ENCODE measurements at places on chromosomes 11 and 22.
A peak's percentile ranks its signal among the peaks of the same experiment; 100 is the strongest.

DNA sequence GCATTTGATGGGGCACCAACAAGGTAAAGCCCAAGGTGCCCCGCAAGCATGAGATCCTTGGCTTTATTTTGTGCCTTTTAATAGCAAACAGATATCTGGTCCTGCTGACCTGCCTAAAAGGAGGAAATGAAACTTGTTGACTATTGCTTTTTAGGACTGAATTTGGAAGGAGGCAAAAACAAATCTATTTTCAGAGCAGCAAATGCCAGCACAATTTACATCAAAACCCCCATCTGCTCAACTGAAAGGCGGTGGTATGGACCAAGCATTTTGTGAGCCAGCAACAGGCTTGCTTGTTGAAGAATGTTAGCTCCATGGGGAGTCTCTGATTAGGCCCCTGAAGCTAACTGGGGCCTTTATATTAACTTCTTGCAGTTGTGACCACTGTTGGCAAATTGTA lies 192.6 kb upstream of the E2F8 start:
- DNase-seq: no peak

DNA sequence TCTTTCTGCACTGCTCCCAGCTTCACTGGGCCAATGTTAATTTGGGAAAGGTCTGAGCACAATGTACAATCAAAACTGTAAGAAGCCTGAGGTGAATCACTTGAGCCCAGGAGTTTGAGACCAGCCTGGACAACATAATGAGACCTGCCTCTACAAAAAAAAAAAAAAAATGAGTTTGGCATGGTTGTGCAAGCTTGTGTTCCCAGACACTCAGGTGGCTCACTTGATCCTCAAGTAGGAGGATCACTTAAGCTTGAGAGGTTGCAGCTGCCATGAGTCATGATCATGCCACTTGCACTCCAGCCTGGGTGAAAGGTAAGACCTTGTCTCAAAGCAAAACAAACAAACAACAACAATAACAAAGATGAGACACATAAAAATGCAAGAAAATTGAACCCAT lies 38.6 kb upstream of the SC5D start:
- no peak for DNase-seq

DNA sequence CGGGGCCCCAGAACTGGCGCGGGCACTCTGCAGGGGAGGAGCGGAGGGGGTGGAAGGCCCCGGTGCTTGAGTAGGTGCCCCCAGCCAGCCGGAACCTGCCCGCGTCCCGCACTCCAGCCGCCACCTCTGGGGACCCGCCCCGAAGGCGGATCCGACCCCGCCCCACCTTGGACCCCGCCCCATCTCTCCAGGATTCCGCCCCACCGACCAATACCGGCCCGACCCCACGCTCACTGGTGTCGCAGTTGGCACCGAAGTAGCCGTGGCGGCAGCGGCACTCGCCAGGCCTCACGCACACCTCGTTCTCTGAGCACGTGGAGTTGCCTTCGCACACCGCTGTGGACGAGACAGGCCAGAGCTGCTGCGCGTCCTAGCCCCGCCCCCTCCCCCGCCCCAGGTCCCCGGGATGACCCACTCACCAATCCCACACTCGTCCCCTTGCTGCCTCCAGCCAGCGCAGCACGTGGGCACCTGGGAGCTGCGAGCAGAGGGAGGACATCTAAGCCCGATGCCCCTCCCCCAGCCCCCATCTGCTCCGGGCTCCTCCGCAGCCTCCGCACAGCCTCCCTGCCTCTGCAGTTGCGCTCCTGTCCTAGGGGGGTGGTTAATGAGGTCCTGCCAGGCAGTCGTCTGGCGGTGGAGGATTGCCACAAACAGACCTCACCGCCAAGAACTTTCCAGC lies 6.0 kb downstream of the SCARF2 start:
- DNase-seq: no peak

GRCh38 chr11:117796872-117797529 lies at the start of gene DSCAML1:
DSCAML1 (minus strand) TSS chr11:117797216; CDS start chr11:117797079, 137 bp downstream.
- DNase-seq: peak; percentile 32

DNA sequence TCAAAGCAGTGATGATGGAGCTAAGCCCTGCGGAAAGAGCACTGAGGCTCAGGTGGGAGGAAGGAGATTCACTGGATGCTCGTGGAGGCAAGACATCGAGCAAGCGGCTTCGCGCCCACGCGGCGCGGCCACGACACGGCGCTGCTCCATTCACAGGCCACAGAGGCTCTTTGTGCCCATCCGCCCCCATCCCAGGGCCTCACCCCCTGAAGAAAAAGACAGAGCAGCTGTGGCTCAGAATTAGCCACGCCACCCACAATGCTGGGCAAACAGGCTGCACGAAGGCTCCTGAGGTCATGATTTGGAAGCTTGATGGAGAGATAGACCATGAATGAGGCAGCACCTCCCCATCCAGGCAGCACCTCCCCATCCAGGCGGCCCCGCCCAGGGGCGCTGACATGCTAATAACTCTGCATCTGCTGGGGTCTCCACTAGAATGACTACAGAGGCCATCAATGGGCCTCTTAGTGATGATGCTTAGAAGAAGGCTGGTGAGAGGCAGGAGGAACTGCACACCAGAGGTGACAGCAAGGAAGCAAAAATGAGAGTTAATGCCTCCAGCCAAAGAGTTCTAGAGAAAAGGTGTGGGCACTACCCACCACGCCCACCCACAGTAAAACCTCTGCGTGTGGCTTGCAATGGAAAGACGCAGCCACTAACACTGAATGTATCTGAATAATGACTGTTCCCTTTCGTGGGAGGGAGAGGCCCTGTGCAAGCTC lies 43.5 kb downstream of the MYH9 start:
- DNase-seq: peak; percentile 61

- no peak for DNase-seq
These were observed 46.7 kb upstream of the PARVG start for GRCh38 chr22:44133901-44134571.

- DNase-seq: no peak
These were observed 552.8 kb upstream of the CHORDC1 start for GRCh38 chr11:90775567-90776165.

DNA sequence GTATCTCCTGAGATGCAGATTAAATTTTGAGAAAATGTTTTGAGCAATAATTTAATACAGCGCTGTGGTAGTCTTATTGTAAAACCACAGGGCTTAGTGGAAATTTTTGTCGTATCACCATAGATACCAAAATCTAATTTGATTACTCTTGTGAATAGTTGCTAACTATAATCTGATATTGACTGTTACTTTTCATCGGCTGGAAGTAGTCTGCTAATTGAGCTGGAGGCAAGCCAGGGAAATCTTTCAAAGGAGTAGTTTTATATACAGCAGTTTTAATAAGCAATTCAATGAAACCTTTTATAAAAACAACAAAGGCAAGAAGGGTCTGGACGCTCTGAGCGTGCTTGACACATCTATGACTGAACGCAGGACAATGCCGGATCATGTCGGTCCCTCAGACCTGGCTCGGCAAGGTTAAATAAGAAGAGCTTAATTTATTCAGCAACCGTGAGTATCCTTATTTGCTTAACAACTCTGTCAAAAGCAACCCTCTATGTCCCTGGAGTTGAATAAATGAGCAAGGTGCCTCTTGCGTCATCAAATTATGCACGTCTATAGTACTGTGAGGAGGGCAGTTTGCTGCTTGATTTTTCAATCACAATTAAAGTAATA lies 121.2 kb downstream of the NCAM1 start:
- no peak for DNase-seq

- no peak for DNase-seq
These were observed 375.9 kb downstream of the GUCY1A2 start for GRCh38 chr11:106642331-106642730.

GRCh38 chr11:68583041-68583446 lies 101.3 kb upstream of the GAL start:
- no peak for DNase-seq

DNA sequence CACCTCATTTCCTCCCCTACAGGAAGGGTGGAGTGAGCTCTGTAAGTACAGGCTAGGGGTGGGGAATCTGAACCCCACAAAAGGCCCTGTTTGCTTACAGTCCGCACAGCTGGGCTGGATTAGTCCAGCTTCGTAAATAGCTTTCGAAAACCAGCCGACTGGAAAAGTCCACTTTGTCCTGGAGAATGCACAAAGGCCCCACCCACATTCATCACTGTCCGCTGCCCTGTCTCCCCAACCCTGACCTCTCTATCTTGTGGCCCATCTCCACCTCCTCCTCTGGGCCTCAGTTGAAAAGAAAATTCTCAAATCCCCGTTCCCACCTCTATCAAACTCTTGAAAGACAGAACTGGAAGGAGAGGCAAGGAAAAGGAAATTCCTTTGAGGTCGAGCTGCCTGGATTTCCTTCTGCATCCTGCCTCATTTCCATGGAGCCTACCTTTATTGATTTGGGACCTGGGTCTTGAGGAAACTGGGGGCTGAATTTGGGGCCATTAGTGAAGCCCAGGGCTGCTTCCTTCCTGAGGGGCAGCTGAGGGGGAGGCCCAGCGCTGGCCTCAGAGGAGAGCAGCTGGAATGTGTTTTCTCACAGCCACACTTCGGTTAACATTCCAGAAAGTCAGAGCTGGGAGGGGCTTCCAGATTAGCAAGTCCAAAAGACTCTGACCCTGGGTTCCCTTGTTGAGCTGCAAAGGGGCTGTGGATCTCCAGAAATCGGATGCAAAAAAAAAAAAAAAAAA lies 147.6 kb downstream of the FBXO7 start:
- no peak for DNase-seq

- peak; percentile 64 for DNase-seq
These were observed 546 bp downstream of the DRAP1 start for GRCh38 chr11:65919573-65920371.

DNA sequence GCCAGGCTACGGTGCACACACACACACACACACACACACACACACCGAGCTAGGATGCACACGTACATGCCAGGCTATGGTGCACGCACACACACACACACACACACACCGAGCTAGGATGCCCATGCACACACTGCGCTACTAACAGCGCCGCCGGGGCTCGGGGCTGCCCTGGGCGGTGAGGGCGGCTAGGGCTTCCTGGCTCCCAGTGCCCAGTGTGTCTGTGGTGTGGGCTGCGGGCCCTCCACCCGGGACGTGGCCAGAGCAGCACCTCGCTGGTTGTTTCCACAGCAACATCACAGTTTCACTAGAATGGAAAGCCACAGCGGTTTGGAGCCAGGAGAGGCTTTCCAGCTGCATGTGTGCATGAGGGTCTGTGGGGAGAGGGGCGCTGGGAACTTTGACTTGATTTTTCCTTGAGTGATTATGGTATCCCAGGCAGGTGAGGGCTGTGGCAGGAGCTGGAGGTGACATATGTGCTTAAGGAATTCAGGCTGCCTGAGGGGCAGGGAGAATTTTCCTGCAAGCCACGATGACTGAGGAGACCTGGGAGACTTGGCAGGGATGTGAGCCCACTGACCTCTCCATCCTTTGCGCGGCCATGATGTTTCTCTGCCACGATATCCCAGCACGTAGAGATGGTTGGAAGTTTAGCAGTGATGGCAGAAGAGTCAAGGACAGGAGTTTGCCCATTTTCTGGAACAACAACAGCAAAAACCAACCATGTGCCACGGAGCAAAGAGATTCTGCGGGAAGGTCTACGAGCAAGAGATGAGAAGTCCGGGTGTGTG lies 195.9 kb downstream of the SNX19 start:
- DNase-seq: no peak

- no peak for DNase-seq
These were observed 299.4 kb upstream of the ANO5 start for GRCh38 chr11:21893565-21893867.

- DNase-seq: no peak
These were observed 52.5 kb upstream of the KCNQ1OT1 start for GRCh38 chr11:2752204-2752770.

GRCh38 chr11:18567081-18567480 lies 21.5 kb downstream of the UEVLD start:
- no peak for DNase-seq

DNA sequence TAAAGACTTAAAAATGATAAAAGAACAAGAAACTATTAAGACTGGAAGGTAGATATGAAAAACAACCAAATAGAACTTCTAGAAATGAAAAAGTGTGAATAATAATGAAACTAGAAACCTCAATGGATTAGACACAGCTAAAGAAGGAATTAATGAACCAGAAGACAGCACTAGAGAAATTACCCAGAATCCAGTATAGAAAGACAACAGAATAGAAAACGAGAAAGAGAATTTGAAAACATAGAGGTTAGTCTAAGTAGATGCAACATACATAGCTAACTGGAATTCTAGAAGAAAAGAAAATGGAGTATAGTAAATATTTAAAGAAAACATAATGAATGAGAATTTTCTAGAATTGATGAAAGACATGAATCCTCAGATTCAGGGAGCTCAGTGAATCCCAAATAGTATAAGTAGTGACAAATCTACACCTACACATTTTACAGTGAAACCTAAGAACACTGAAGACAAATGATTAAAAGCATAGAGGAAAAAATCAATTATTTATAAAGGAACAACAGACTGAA lies 111.9 kb downstream of the PARVA start:
- no peak for DNase-seq

GRCh38 chr11:93295921-93296575 lies 34.5 kb upstream of the DEUP1 start:
- DNase-seq: no peak

- DNase-seq: no peak
These were observed 253.1 kb downstream of the CADM1 start for GRCh38 chr11:115251126-115251525.

- DNase-seq: no peak
These were observed 3.4 kb downstream of the GPHA2 start for GRCh38 chr11:64932324-64932723.

GRCh38 chr11:94423507-94423906 lies 22.3 kb upstream of the GPR83 start:
- DNase-seq: no peak

GRCh38 chr22:37823134-37823985 lies at the start of gene GALR3:
GALR3 (plus strand) TSS chr22:37823382; CDS start chr22:37823407, 25 bp downstream.
- no peak for DNase-seq

DNA sequence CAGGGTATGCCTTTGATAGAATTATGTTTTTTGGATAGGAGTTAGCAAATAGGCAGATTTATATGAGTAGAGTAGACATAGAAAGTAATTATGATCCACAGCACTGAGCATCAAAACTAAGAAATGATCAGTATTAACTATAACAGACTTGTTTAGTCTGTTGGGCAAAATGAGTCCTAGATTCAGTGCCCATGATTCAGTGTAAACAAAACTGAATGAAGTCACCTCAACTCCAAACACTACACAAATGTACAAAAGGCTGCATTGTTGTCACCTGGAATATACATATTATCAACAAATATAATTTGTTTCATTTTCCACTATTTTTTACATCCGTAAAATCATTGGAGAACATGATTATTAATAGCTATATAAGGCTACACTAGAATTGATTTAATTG lies 6.7 kb downstream of the UEVLD start:
- no peak for DNase-seq

GRCh38 chr22:47209547-47210023 lies 447.1 kb downstream of the TBC1D22A start:
- no peak for DNase-seq

DNA sequence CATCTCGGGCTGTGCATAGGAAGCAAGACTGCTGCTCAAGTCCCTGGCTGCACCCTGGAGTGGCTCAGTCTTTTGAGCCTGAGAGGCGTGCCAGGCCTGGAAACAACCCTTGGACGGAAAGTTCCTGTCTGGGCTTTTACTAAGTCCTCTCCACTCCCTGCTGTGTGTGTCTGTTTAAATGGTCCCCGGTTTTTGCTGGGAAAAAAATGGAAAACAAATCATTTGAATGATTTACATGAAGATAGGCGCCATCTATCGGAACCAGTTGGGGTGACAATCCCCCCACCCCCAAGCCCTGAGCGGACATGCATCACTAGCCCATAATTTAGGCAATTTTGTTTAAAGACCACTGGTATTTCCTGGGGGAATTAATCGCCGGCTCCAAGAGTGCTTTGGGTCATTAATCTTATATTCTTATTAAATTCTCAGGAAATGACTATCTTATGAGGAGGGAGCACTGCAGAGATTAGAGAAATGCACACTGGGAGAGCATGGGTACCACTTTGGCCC lies 2.7 kb upstream of the GAB2 start:
- peak; percentile 70 for DNase-seq
